Left forelimb (tissue), 1 donor: ENCODE measurements at places on chromosomes 6 and 20.

- no peak for DNase-seq
These were observed 30.6 kb downstream of the PTCHD4 start for GRCh38 chr6:48080227-48081009.

DNA sequence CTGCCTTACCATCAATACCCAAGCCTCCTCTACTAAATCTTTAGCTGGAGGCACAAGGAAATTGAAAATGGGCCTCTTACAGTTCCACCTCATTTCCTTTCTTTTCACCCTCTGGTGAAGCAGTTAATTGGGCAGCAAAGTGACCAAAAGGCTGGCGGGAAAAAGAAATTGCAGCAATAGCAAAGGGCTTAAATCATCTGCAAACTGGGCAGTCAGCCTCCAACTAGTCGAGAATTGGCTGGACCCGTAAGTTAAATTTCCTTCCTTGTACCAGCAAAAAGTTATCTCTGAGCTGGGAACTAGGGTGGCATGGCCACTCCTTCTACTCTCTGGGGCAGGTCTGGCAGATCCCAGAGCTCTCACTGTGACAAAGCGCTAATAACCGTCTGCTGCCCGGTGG lies 33.5 kb downstream of the GHRH start:
- no peak for DNase-seq

DNA sequence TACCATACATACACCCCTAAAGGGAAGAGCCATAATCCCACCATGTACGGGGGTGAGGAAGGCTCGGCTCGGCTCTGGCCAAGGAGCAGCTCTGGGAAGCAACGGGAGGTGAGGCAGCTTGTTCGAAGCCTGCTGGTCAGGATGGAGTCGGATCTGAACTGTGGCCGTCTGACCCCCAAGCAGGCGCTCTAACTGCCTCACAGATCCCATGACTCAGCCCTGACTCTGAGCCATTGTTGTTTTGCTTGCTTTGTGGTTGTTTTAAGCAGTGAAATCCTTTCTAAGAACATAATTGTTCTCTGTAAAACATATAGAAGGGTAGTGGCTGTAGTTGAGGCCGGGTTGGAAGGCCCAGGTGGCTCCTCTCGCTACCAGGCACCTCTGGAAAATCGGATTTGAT lies 10.9 kb downstream of the C6orf132 start:
- DNase-seq = no peak

GRCh38 chr6:55034752-55035151 lies 139.6 kb upstream of the HCRTR2 start:
- DNase-seq = no peak

- no peak for DNase-seq
These were observed 280.8 kb upstream of the QKI start for GRCh38 chr6:163133691-163134090.

- DNase-seq = no peak
These were observed 24.1 kb downstream of the LGSN start for GRCh38 chr6:63295553-63296194.
